ENCODE measurements at places on chromosomes 3 and 15.

DNA sequence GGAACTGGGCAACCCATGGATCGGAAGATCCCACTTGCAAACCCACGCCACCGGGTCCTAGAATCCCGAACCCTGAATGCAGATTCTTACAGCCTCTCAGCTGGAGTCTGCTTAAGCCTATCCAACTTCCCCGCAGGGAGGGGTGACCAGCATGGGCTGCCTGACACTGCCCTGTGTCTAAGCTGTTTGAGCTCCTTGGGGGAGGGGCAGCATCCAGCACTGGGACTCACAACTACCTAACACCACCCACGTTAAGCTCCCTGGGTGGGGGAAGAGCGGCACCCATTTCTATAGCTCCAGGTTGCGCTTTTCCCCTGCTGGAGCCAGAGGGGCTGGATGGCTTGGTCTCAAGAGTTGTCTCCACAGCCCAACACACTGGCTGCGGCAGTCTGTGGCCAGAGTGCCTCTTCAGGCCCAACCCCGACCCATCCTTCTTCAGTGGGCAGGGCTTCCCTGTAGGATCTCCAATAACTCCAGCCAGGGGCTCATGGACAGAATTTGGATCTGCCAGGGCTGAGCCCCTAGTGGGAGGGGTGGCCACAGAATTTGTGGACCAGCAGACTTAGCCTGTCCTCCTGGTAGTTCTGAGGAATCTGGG, 649.2 kb downstream of the TUSC7 start:
- DNase-seq: no peak

GRCh38 chr3:112020674-112021085, 13.9 kb upstream of the TMPRSS7 start:
- DNase-seq: no peak

DNA sequence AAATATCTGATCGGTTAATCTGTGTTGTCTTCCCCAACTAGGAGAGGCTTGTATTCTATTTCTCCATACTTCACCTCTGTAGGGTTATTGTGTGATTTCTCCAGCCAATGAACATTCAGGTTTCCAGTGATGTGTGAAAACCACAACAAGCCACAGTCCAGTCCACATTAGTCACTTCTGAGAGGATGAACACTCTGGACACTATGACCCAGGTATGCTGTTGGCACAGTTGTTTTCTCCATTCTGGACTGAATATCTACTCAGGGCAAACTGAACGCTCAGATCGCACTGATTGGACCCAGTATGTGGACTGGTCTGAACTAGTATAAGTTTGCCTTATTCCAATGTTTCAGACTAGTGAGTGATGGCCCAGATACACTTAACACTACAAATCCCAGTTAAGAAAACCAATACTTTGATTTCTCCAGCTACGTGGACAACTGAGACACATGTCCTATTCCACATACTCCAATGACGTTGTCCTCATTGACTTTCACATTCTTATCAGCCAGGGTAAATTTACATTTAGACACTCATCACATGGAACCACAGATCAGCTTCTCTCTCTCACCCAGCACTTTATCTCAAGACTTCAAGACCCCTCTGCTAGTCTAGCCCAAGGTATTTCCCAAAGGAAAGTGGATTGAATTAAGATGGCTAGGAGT, 587.4 kb upstream of the SGO1 start:
- DNase-seq: no peak

DNA sequence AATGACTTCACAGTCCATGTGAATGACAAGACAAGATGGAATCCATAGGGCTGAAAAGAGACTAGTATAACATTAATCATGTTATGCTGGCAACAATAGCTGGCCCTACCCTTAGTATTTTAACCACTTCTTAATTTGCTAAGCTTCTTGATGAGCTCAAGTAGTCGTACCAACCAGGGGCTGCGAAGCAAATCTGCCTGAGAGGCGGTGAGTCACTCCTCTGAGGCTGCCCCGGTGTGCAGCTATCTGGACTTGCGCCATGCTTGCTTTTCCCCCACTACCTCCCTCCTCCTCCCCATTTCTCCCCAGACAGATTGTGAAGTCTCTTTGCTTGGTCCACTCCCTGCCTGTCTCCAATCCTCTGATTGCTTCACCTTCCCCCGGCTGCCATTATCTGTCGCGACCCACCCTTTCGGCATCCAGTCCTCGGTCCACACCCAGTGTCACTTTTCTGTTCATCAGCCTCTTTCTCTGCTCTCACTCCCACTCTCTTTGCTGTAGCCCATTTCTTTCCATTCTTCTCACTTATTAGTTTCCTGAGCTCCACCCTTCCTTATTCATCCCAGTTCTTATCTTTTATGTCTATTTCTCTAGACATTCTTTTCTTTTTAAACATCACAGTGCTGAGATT, 42.7 kb downstream of the DUT start:
- peak; percentile 91 for DNase-seq

GRCh38 chr3:98026425-98027084, 8.6 kb downstream of the GABRR3 start:
- no peak for DNase-seq

DNA sequence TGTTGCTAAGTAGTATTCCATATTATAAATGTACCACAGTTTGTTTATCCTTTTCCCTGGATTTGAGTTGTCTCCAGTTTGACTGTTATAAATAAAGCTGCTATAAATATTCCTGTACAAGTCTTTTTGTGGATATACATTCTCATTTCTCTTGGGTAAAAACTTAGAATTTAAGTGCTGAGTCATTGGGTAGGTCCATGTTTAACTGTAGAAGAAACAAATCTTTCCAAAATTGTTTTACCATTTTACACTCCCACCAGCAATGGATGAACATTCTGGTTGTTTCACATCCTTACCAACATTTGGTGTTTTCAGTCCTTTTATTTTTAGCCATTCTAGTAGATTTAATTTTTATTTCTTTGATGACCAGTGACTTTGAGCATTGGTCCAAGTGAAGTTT, 74.0 kb upstream of the TNFAIP8L3 start:
- no peak for DNase-seq

DNA sequence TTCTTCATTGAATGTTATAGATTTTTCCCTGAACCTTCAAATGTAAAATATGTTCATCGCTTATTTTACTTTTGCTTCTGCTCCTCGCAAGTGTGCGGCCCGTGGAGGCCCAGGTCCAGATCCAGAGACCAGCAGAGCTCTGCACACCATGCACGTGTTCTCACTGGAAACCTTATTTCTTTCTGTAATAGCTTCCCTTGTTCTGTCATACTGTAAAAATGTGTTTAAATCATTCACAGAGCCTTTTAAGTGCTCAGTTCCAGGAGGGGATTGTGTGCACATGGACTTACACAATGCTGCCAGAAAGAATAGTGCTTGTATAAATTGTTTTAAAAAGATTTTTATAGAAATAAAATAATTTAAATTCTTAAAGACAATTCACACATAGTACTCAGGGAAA, 359.3 kb downstream of the GABRG3 start:
- no peak for DNase-seq

DNA sequence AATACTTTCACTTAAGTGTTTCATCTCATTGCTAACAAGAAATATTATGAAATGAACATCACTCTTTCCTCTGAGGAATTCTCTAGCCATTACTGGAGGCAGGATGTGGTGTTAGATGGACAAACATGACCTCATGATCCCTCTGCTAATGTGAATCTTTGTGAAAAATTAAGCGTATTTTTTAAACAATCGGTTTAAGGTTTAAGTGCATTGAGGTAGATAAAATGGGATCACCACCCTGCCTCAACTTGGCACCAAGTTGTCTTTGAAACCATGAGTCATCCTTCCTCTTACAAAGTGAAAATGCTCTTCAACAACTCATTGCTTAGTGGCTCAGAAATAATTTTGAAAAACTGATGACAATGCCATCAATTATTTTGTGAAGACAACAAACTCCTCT, 76.0 kb upstream of the DCBLD2 start:
- DNase-seq: peak; percentile 95

- DNase-seq: peak; percentile 16
These were observed 1.5 kb downstream of the ETFA start for GRCh38 chr15:76309601-76310330.

DNA sequence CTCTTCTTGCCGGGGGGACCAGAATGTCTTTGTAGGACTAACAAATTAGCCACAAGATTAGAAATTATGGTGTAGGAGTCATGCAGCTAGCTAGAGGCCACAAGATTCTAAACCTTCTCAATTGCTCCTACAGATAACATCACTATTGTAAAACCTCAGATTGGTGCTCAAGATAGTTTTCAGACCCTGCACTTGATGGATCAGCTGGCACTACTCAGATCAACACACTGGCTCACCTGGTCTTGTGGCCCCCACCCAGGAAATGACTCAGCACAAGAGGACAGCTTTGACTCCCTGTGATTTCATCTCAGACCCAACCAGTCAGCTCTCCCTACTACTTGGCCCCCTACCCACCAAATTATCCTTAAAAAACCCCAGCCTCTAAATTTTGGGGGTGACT, 124.1 kb upstream of the RASGRP1 start:
- DNase-seq: no peak

GRCh38 chr15:90241343-90242192, 7.6 kb downstream of the GDPGP1 start:
- DNase-seq: no peak

- no peak for DNase-seq
These were observed 202.7 kb upstream of the STRIT1 start for GRCh38 chr3:155496206-155496605.

DNA sequence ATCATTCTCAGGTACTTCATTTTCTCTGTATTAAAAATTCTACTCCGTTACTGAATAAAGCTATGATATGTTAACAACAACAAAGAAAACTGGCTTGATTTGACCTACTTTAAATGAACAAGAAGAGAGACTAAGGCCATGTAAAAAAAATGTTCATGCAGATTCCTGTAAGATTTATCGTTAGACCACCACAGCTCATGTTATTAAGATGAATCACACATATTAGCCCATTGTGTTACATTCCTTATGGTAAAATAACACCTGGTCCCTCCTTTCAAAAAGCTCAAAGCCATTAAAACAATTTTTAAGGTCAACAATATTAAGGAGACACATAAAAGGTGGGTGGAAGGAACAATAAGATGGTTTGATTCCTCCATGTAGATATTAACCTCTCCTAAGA, 6.3 kb downstream of the THOC7 start:
- peak; percentile 63 for DNase-seq

- DNase-seq: no peak
These were observed 316.2 kb downstream of the SLC9A9 start for GRCh38 chr3:143532091-143532490.

DNA sequence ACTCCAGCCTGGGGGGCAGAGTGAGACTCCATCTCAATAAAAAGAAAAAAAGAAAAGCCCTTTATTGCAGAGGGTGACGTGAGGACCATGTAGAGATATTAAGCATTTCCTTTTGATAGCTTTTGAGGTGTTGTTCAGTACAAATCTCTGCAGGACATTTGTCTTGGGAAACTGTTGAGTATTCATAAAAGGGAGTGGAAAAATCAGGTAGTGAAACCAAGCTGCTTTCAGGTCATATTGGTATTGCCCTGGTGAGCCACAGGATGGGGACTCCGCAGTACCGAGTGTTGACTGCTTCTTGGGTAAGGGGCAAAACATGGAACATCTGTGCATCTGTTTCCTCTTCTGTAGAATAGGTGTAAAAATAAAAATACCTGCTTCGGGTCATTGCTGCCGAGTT, 9.9 kb downstream of the ITPR1 start:
- DNase-seq: no peak

GRCh38 chr3:190260301-190260700, 61.9 kb downstream of the CLDN1 start:
- no peak for DNase-seq

GRCh38 chr3:168183774-168184173, 88.0 kb upstream of the GOLIM4 start:
- no peak for DNase-seq

DNA sequence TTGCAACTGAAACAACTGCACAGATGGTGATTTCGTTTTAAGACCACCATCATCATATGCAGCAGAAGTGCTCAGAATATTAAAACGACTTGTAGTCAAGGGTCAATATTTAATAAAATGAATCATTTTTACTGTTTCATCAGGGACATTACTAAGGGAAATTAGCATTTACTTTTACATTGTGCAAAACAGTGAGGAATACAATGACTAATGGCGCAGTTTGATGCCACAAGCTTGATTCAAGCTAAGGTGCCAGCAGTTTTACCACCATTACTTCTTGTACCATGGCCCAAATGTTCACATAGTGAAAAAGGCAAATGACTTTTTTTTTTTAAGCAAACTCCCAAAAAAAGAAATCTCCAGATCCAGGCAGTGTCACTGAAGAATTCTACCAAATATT, 277.4 kb upstream of the CHRNA7 start:
- peak; percentile 51 for DNase-seq

DNA sequence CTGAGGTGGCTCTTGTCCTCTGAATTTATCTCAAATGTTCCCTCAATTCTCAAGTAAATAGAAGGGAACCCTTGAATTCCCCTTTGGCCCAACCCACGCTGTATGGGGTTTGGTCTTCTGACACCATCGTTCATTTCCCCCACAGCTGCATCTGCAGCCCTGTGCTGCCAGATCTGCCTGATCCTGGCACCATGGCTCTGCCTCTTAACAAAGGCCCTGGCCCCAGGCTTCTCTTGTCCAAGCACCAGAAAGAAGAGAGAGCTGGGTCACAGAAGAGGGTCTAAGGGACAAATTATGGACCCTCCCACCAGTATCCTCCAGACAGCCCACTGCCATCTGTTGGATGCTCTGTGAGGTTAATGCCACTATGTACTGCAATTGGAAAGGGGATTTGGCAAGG, 1.8 kb downstream of the MAP1A start:
- no peak for DNase-seq

GRCh38 chr3:13947912-13948311, 68.0 kb upstream of the WNT7A start:
- no peak for DNase-seq

GRCh38 chr3:57989646-57990045, 18.6 kb upstream of the FLNB start:
- no peak for DNase-seq

DNA sequence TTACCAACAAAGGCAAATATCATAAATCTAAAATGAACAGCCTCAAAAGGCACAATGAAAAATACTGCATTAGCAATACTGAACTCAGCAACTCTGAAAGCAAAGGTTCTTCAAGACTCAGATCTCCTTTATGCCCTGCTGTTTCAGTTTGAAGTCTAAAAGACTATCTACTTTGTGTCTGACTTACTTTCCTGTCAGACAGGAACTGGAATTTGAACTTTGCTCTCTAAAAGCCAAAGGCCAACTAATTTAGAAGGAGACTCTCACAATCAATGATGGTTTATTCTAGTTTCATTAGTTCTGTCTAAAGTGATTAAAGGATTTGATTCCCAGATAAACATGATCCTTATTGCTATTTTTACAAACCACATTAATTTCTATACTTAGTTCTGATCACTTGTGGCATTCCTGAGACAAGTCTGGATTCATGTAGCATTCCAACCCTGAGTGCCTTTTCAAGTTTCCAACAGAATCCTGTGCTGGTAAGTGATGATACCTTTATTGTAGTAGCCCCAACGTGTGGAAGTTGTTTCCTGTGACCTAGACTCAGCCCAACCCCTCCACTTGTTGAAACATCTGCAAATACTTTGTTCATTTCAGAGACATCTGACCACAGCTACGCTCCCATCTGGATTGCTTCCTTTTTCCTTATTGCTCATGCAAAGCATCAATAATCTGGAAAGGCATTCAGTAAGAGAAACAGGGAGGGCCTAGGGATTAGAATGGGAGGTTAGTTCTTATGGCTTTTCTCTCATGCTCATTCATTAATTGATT, 14.9 kb upstream of the LEKR1 start:
- no peak for DNase-seq

- DNase-seq: no peak
These were observed 1146.4 kb downstream of the NAALADL2 start for GRCh38 chr3:176005564-176005963.

GRCh38 chr15:29342201-29342600, 72.6 kb upstream of the NSMCE3 start:
- DNase-seq: no peak

- no peak for DNase-seq
These were observed 22.3 kb downstream of the FBLN2 start for GRCh38 chr3:13571264-13571663.

Measured in cardiac fibroblast (primary cell).